NAMALWA (cell line): ENCODE measurements at places on chromosomes 2 and 18.

GRCh38 chr2:224837066-224837465 lies 120.9 kb upstream of the CCDC195 start:
- DNase-seq: no peak

- no peak for DNase-seq
Measured at GRCh38 chr2:111019381-111019780, 101.3 kb upstream of the BCL2L11 start.

- no peak for DNase-seq
Measured at GRCh38 chr2:207308519-207309224, 142.9 kb upstream of the KLF7 start.

DNA sequence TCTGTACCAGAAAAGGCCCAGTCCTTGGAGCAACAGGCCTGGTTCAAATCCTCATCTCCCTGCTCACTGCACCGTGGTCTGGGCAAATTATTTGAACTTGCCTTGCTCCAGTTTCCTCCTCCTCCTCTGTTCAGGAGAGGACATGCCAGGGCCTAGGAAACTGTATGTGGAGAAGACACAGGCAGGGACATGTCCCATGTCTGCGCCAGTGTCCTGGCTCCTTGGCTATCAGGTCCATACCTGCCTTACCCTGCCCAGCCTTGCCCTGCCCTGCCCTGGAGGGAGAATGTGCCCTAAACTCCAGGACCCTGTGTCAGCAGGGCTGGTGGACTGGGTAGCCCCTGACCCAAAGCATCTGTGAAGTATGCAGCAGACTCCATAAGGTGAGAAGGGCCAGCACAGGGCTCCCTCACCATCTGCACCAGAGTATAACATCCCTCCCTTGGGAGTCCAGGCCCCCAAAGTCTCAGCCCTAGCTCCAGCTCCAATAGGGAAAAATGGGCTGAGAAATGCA lies 165.3 kb downstream of the GALNT1 start:
- DNase-seq: no peak

DNA sequence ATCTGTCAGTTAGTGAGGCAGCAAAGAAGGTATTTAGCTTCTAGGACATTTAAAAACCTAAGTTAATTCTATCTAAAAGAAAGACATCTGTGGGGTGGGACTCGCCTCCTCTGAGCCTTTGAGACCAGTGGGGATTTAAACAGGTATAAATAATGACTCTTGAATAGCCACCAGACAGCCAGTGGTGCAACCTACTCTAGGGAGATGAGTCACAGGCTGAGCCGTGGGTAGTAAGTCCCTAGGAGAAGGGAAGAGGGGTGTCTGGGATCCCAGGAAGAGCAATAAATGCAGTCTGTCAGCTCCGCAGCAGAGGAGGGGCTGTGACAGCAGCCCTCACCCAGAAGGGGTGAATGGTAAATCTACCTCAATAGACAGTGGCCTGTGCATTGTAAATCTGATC lies 43.1 kb upstream of the GALNT3 start:
- no peak for DNase-seq

DNA sequence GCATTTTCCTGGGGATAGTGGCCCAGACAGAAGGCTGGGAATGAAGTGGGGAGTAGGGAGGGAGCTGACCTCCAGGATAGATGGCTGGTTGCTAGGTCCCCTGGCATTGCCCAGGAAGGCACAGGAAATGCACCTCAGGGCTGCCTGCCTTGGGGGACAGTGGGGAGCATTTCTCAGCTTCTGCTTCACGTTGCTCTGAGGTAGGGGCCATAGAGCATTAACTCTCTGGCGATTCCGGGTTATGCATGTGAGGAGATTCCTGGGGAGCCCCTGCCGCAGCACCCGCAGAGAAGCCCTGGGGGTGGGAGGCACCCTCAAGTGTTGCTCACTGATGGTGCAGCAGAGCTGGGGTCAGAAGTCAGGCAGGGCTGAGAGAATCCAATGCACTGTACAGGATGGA lies 256.5 kb downstream of the CYP26B1 start:
- no peak for DNase-seq

DNA sequence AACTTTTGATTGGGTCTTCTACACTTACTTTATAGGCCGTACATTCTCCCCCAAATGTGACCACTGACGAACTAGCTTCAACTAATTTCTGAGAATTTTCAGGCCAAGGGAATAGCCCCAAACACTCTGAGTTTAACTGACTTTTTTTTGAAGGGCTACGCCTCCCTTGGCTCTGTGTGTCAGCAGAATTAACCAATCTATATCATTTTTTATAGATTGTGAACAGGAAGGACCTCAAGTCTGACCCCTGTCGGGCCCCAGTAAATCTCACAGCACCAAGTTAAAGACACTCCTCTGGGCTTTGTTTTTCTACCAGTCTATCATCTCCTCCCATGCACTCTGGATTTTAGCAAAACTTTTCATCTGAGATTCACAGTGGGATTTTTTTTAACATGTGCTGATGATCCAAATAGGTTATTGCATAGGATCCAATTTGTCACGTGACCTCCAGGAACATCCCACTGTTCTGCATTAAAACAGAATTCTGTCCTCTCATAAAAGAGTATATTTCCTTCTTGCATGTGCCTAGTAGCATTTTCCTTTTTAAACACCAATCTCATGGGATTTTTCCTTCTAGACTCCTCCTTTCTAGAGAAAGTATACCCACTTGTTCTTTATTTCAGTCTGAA lies 307.1 kb downstream of the OSR1 start:
- DNase-seq: no peak

- DNase-seq: no peak
Measured at GRCh38 chr2:23904692-23905091, 22.2 kb downstream of the ATAD2B start.

DNA sequence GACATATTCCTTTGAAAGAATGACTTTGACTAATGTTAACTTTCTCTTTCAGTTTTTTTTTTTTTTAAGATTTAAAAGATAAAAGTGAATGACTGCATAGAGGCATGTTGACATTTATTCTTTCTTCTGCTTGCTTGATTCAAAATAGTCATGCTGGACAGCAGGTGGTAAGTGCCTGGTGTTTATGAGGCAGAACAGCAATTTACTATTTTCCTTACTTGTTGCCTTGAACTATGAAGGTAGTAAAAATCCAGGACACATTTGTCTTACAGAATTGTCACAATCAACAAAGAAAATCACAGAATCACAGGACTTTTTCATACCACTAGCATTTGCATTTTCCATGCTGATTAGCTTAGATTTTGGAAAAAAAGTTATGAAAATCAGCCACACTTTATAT lies 388.3 kb downstream of the CTNNA2 start:
- no peak for DNase-seq

DNA sequence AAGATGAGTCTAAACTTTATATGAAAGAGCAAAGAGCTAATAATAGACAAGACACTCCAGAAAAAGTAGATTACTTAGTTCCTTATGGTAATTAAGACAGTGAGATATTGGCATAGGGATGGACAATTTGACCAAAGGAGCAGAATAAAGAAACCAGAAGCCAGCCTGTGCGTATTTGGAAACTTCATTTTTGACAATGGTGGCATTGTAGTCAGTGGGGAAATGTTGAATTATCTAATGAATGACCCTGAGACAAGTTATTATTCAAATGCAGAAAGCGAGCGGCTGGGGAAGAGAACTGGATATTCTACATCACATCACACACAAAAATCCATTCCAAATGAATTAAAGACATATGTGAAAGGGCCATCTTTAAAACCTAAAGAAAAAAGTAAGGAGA lies 144.3 kb downstream of the DTNB start:
- no peak for DNase-seq

GRCh38 chr2:207750876-207751275 lies 18.8 kb downstream of the FZD5 start:
- DNase-seq: no peak

- DNase-seq: peak; percentile 20
Measured at GRCh38 chr2:98759827-98760625, 29.1 kb upstream of the MGAT4A start.

GRCh38 chr2:62296034-62296831 lies 100.3 kb downstream of the B3GNT2 start:
- no peak for DNase-seq

DNA sequence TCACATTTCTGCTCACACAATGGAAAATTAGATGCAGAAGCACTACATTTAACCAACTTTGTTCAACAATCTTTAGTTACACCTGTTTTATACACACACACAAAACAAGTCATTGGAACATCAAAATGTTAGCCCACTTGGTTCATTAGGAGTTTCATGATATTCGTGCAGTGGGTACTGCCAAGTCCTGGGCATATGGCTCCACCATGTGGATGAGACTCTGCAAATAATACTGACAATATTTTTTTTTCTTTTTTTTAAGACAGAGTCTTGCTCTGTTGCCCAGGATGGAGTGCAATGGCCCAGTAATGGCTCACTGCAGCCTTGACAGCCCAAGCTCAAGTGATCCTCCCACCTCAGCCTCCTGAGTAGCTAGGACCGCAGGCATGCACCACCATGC lies 34.5 kb upstream of the GRB14 start:
- DNase-seq: no peak

- no peak for DNase-seq
Measured at GRCh38 chr18:39329496-39330275, 1764.1 kb upstream of the CELF4 start.

DNA sequence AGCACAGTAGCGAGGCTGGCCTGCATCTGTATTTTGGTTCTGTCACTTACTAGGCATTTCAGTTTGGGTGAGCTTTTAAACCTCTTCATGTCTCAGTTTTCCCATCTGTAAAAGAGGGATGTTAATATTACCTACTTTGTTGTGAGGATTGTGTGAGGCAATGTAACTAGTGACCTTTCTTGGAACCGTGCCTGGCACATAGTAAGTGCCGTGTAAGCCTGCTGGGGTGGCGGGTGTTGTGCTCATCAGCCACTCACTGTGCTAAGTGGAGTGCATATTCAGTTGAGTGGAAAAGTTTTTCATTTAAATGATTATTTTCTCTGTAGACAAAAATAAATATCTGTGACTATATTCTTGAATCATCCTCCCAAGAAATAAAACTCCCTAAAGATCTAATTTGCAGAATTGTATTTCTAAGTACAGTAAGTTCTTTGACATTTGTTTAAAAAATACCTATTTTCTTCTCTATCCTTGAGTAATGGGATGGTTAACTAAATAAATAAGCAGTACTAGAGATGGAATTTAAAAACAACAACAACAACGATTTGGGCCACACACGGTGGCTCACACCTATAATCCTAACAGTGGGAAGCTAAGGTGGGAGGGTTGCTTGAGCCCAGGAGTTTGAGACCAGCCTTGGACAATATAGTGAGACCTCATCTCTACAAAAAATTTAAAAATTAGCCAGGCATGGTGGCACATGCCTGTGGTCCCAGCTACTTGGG lies 56.7 kb downstream of the MALT1 start:
- no peak for DNase-seq

DNA sequence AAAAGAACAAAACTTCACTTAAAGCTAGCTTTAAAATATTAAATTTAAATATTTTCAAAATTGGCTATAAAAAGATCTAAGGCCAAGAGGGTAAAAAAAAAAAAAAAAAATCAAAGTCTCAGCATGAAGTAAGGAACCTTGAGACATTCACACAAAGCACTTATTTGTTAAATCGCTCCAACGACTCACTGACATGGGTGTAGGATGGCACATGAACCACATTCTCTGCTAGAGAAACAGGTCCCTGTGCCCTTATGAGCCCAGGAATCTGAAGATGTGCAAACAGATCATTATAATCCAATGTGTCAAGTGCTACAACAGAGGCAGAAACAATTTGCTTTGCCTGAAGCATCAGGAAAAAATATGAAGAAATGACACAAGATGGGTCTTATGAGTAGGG lies 13.8 kb downstream of the LAPTM4A start:
- DNase-seq: no peak

DNA sequence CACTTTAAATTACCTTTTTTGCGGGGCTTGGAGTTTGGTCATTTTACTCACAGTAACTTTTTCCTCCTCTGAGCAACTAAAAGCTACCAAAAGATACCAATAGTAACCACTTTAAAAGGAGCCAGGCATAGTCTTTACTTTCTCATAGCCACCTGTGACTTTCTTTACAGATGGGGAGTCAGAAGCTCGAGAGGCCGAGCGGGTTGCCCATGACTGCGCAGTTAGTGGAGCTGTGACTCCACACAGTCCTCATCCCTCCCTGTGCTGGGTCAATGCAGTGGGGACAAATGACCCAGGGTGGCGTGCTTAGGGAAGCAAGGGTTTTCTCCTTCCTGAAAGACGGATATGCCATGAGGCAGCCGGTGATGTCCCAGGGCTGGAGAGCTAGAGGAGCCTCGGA lies 11.9 kb downstream of the LCT start:
- no peak for DNase-seq

GRCh38 chr2:83970217-83970929 lies 488.7 kb downstream of the SUCLG1 start:
- no peak for DNase-seq

GRCh38 chr18:6811816-6812215 lies 82.3 kb downstream of the ARHGAP28 start:
- DNase-seq: no peak

DNA sequence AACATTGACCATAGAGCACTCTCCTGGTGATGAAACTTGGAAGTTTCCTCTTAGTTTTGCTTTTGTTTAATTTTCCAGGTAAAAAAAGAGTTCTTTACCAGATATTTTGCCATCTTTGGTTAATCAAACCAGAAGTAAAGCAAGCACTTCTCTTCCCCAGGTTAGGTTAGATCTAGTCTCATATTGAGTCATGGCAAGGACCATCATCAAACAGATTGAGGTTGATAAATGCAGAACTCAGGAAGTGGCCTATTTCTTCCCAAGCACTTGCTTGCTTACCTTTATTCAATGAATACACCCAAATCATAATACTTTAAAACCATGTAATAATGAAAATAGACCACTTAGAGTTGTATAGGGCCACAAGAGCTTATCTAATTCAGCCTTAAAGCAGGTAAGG lies 23.4 kb downstream of the DNAH6 start:
- DNase-seq: no peak

DNA sequence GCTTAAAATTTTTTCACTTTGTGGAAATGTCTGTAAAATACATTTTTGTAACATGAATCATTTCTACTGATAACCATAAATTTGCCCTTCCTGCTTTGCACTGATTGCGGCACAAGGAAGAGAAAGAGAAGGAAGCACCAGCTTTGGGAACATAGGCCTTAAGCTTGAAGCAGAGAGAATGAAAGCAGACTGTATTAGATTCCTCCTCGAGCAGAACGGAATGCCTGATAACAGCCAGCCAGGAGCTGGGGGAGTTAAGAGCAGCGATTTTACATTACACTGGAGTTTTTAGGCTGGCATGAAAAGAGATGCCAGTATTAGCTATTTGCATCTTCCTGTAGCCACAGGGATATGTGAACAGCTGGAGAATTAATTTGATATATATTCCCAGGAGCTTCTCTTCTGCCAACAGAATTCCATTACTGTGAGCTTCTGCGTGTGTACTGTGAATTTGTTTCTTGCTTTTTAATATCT lies 33.5 kb downstream of the CRIM1 start:
- no peak for DNase-seq

DNA sequence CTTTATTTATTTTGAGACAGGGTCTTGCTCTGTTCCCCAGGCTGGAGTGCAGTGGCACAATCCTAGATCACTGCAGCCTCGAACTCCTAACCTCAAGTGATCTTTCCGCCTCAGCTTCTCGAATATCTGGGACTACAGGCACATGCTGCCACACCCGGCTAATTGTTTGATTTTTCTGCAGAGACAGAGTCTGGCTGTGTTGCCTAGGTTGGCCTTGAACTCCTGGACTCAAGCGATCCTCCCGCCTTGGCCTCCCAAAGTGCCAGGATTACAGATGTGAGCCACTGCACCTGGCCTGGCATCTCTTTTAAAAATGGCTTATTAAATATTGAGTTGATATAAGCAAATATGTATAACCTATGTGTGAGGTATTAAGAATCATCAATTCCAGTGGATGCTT lies 209.5 kb downstream of the FAM210A start:
- DNase-seq: no peak

GRCh38 chr18:5969989-5970403 lies 74.7 kb upstream of the TMEM200C start:
- no peak for DNase-seq
